ENCODE measurements at places on chromosomes 1 and 21.

GRCh38 chr1:228841632-228842031 is 106.4 kb downstream of the RHOU start:
- DNase-seq, result no peak

- no peak for DNase-seq
These were observed 3.9 kb upstream of the CD101 start for GRCh38 chr1:116997636-116998035.

- no peak for DNase-seq
These were observed 89.2 kb downstream of the ADSS2 start for GRCh38 chr1:244362476-244362875.

DNA sequence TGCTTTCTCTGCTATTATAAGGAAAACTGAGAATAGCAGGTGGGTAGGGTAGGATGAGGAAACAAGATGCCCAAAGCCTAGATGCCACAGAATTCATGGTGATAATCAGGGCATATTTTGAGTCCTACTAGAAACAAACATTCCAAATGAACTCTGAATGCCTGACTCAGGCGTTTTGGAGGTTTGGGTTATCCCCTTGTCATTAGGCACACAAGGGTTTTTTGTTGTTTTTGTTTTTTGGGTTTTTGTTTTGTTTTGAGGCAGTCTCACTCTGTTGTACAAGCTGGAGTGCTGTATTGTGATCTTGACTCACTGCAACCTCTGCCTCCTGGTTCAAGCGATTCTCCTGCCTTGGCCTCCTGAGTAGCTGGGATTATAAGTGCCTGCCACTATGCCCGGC is 19.2 kb downstream of the SYNC start:
- no peak for DNase-seq

DNA sequence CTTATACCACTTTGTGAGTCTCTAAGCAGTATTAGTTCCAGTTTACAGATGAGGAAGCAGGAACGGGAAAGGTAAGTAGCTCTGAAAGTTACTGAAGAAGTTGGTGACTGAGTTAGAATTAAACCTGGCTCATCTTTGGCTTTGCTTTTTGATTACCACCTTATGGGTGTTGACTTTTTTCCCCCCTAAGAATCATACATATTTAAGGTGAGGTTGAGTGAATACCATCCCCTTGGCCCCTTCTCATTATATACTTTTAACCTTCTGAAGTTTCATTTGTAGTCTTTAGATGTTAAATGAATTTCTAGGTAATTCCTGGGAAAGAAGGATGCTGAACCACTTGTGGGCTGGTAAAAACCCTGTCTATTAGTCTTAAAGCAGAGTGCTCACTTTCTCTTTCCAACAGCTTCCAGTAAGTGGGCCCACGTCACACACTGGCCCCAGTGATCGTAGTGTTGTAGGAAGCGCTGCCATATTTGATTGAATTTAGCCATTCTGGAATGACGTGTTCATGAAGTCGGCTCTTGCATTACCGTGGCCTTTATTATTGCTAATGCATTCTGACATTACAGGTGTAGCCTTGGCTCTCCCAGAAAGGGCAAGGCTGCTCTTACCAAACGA is 46.9 kb downstream of the PEX14 start:
- no peak for DNase-seq

GRCh38 chr1:175019524-175019923 is 3.7 kb downstream of the MRPS14 start:
- DNase-seq, result no peak
